Midbrain (tissue), 1 donor: ENCODE measurements at places on chromosomes 7 and 10.
A peak's percentile ranks its signal among the peaks of the same experiment; 100 is the strongest.

DNA sequence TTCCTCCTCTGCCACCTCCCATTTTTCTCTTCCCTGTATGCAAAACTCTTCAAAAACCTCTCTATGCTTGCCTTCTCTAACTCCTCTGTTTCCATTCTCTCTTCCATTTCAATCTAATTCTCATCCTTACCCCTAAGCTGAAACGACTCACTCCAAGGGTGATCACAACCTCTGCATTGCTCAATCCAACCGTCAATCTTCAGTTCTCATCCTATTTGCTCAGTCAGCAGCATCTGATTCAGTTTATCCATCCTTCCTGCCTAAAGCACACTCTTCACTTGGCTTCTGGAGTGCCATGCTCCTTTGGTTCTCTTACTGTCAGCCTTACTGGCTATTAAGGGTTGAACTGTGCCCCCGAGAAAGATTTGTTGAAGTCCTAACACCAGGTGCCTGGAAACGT, 163.5 kb upstream of the NEBL start:
- DNase-seq = no peak

DNA sequence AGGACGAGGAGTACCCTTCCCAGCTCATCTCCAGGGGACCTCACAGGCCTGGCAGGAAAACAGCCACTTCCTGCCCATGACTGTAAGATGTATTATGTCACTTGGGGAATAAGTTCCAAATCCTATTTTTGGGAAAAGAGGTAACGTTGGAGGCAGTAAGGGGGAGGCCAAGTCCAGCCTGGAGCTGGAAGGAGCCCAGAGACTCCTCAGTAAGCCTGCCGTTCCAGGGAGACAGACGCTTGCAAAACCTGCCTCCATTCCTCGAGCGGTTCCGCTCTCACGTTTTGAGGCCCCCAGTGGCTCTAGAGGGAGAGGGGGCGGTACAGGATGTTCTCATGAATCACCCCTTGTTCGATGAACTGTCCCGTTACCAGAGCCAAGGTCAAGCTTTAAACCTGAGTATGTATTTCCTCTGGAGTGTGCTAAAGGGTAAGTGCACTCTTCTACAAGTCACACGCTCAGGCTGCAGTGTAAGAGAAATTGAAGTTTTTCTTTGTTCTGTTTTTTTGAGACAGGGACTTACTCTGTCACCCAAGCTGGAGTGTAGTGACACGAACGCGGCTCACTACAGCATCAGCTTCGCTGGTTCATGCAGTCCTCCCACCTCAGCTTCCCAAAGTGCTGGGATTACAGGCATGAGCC, 45.5 kb upstream of the CYTH3 start:
- DNase-seq = no peak

GRCh38 chr10:8584666-8585065, 530.2 kb downstream of the GATA3 start:
- DNase-seq = no peak

GRCh38 chr10:5570007-5570655, 45.4 kb downstream of the CALML3 start:
- DNase-seq = no peak

- DNase-seq = no peak
Measured at GRCh38 chr7:126698909-126699308, 553.8 kb downstream of the GRM8 start.

DNA sequence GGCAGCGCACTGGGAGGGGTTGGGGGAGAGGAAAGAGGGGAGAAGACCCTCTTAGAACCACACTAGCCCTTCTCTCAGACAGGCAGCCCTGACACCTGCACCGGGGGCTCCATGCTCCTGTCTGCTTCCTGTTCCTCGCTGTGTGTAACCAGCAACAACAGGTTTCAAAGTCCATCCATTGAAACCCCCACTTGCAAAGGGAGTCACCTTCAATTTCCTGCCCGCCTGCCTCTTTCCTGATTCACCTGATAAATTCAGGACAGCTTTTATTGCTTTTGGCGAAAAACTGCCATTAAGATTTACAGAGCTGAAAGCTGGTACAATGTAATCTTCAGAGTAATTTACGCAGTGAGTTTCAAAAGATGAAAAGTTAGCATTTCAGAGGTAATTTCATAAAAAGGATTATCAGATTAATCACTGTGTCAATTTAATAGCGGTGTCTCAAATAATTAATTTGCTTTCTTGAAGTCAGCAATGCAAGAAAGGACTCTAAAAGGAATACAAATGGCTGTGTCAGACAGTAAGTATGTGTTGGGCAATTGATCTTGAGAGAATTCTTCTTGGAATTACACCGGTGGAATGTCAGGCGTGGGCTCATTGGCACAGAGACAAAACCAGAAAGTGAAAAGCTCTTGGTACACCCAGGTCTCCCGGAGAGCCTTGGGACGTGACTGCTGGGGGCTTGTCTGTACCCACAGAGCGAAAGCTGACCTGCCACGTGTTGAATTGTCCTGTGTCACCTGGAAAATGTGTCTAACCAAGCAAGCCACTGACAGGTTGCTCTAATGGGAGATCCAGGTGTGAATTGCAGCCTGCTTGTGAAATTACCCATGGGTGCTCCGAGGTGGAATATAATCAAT, 60.7 kb downstream of the TMEM209 start:
- DNase-seq = no peak

DNA sequence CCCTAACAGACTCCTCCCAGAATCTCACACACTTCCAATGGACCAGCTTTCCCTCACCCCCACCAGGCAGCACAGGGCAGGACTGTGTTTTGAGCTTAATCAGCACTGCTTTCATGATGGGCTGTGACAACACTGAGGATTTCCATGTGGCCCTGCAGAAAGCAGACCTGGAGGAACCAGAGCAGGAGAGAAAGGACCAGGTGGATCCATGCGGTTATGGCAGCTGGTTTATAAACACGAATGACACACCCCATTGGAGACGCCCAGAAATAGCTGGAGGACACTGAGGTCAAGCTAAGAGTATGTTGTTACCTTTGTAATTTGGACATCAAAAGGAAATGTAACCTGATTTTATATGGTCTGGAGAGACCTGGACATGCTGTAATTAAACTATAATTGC, 31.7 kb upstream of the HERPUD2 start:
- no peak for DNase-seq

- DNase-seq = no peak
Measured at GRCh38 chr7:36171503-36171902, 18.4 kb downstream of the EEPD1 start.

- no peak for DNase-seq
Measured at GRCh38 chr7:74176555-74176954, 2.4 kb downstream of the EIF4H start.

DNA sequence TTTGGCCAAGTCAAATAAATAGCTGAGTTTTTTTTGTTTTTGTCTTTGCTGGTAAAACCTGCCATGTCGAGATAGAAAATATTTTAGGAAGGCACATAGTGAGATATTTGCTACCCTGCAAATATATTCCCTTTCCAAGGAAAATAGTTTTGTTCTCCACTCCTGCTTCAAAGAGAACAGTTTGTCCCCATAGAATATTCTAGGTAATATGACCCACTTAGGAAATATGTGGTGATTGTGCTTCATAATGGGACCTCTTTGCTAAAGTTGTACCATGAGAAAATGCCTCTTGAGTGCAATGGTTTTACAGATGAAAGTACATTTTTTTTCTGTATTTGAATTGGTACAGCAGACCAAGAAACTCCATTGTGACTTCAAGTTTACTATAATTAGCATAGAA, 41.6 kb downstream of the SMNDC1 start:
- peak; percentile 25 for DNase-seq

DNA sequence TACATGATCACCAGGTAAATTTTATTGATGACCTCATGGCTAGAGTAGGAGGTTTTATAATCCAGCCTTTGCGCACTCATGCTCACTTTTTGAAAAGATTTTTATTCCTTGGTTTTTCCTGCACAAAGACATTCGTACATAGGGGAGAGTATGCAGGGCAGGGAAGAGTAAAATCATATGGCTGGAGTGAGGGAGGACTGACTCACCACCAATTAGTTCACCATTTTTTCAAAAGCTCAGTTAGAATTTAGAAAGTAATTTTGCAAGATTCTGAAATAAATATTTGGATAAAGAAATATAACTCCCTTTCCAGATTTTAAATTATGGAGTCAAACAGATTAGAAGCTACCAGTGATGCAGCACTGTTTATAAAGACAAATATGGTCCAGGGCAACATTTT, 111.9 kb downstream of the SEMA3D start:
- no peak for DNase-seq

DNA sequence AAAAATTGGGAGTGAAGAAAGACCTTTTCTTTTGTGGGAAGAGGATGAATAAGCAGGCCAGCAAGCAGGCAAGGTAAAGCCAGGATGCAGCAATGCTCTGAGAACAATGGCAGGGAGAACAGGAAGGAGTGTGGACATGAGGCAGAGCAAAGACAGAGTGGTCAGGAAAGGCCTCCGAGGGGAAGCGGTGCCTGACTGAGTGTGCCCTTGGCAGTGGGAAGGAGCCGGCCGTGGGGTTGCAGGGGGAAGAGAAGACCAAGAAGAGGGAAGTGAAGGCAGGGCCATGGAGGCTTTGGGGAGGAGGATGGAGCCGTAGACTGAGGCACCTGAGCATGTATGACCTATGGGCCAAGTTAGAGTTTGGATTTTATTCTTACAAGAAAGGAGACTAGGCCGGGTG, 21.9 kb upstream of the ZNF212 start:
- DNase-seq = no peak

DNA sequence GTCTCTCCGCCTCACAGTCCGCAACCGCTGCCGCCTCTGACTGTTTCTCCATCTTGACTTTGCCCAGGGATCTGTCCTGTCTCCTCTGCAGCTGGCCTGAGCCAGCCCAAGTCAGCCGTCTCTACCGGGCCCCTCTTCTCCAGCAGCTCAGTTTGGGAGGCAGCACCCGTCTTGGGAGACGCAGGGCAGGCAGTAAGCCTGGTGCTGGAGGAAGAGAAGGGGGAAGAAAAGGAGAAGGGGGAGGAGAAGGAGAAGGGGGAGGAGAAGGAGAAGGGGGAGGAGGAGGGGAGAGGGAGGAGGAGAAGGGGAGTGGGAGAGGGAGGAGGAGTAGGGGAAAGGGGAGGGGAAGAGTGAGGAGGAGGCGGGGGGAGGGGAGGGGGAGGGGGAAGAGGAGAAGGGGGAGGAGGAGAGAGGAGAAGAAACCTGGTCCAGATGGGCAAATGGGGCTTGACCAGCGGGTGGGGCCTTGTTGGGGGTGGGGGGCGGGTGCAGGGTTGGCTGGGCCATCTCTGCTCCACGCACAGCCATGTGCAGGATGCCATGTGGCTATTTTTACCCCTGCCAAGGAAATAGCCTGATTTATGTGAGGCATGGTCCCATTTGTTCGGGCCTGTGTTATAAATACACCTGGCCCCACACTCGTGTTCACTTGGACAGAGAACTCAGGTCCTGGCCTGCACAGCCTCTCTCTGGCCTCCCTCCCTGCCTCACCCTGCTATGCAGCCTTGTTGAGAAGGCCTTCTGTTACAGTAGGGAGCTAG, 35.9 kb upstream of the FZD9 start:
- no peak for DNase-seq

GRCh38 chr7:112510001-112510742, 29.4 kb downstream of the LSMEM1 start:
- DNase-seq = no peak

GRCh38 chr7:69840248-69840647, 242.0 kb downstream of the AUTS2 start:
- no peak for DNase-seq

DNA sequence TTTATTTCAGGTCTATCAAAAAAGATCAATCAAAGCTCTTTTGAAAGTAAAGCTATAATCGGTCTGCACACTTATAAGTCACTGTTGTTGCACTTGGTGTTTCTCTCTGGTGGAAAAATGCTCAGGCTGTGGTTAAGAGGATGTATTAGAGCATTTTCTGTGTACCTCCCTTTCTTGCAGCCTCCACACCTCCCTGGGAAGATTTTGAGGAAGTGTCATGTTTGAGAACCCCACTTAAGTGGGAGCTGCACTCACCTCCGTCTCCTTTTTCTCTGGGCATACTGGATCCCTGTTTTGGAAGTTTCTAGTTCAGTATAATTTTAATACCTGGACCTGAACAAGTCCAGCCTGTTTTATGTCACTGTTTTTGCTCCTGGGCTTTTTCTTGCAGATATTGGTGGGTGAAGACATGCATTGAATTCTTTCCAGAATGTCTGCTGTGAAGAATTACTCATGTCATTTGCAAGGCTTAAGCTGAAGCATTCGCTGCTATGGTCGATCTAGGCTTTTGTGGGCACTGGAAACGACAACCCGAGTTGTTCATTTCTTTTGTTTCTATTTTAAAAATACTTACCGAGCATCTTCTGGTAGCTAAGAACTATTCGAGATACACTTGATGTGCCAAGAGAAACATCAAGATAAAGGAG, 36.6 kb downstream of the TCF7L2 start:
- no peak for DNase-seq

- DNase-seq = no peak
Measured at GRCh38 chr10:22271786-22272185, 44.4 kb upstream of the COMMD3 start.

GRCh38 chr10:2460812-2461211, 606.5 kb upstream of the PFKP start:
- DNase-seq = no peak

DNA sequence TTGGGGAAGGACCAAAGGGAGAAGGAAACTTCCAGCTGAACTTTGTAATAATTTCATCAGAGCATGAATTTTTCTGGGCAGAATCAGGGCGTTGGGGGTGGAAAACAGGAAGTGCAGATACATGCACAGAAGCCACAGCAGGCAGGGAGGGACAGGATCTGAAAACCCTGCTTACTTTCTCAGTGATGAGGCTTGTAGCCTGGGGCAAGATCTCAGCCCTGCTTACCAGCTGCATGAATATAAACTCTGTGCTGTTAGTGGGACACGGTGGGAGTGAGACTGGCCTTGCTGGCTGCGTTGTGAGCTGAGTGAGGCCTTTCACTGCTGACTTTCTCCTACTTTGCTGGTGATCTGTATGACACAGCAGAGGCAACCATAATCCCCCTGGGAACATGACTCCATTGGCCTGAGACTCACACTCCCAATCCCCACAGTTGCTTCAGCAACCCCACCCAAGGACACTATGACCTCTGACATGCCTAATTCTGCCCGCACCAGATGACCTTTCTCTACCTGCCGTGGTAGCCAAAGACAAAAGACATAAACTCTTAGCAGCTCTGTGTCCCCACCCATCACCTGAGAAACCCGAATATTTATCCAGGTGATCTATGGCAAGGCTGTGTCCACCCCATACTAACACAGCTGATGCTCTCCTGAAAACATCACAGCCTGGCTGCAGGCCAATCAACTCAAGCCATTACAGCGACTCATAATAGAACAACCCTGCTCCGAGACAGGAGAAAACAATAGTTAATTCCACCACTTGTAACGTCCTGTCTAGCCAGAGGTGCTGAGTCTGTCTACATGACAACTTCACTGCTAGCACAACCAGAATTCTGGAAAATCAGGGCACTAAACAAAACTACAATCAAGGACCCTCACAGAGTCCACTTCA, 190.7 kb upstream of the CHRM2 start:
- no peak for DNase-seq

- DNase-seq = no peak
Measured at GRCh38 chr7:78649976-78650375, 803.5 kb downstream of the MAGI2 start.

DNA sequence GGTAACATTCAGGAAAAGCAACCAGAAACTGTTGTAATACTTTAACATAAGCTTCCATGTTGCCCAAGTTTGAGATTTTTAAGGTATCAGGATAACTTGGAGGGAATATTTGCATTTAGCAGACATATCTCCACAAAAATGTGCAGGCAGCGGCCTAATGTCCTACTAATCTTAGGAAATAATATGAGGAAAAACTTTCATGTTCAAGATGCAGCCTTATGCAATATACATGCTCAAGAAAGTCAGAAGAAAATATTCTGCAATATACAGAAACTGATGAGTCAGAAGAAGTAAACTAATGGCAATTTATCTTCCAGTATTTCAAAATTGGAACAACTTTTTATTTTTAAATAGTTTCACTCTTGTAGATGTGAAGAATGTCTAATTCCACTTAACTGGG, 463.2 kb upstream of the C7orf33 start:
- no peak for DNase-seq
